ENCODE measurements at places on chromosomes 2 and 18. TPM values are rescaled to one million over a fixed set of nuclear protein-coding genes. Genes with fewer than 3 reads are reported as not detected.
A peak's percentile ranks its signal among the peaks of the same experiment; 100 is the strongest.

DNA sequence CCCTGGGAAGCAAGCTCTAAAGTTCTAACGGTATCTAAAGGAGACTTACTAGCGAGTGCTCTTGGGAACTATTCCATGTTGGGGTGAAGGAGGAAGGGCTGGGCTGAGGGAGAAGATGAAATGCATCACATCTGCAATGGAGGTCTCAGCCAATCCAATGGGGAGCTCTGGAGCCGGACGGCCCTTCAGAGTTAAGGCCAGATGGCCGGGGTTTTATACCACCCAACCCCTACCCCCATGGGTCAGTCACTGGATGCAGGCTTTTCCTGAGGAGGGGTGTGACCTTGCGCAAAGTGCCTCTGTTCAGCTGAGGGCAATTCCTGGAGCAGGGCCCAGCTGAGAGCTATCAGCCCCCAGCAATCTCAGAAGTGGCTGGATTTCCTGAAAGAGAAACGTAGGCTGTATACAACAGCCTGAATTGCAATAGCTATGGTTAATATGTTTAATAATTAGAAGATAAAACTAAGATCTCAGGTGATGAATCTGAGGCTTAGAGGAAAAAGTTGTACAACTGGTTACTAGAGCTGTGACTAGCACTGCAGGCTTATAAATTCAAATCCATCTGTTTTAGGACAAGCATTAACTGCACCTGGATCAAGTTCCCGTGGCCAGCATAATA lies 21.6 kb downstream of the EIPR1 start:
- H3K27me3 ChIP-seq = no peaks in the 10 kb centered on the region
- DNase-seq = no peak
- peaks cover 26% of the 10 kb centered on the region for H3K36me3 ChIP-seq
- peak overlapping the region; percentile 68 for H3K27ac ChIP-seq
- H3K4me3 ChIP-seq = no peak overlapping the region
- peaks cover 17% of the 10 kb centered on the region for H3K4me1 ChIP-seq

- H3K36me3 ChIP-seq = 0 out of 2 replicates have a peak, but pooled peaks cover 7% of the 10 kb centered on the region
- DNase-seq = no peak
- peaks cover 11% of the 10 kb centered on the region for H3K4me1 ChIP-seq
Measured at GRCh38 chr2:150228936-150229335, 258.5 kb downstream of the RND3 start.

- H3K4me3 ChIP-seq = no peak overlapping the region
- H3K36me3 ChIP-seq = peaks cover 26% of the 10 kb centered on the region
- DNase-seq = no peak
- peaks cover 15% of the 10 kb centered on the region for H3K4me1 ChIP-seq
- no peaks in the 10 kb centered on the region for H3K27me3 ChIP-seq
- H3K27ac ChIP-seq = peak overlapping the region; percentile 37
Measured at GRCh38 chr2:43279317-43279840, 53.0 kb upstream of the ZFP36L2 start.

DNA sequence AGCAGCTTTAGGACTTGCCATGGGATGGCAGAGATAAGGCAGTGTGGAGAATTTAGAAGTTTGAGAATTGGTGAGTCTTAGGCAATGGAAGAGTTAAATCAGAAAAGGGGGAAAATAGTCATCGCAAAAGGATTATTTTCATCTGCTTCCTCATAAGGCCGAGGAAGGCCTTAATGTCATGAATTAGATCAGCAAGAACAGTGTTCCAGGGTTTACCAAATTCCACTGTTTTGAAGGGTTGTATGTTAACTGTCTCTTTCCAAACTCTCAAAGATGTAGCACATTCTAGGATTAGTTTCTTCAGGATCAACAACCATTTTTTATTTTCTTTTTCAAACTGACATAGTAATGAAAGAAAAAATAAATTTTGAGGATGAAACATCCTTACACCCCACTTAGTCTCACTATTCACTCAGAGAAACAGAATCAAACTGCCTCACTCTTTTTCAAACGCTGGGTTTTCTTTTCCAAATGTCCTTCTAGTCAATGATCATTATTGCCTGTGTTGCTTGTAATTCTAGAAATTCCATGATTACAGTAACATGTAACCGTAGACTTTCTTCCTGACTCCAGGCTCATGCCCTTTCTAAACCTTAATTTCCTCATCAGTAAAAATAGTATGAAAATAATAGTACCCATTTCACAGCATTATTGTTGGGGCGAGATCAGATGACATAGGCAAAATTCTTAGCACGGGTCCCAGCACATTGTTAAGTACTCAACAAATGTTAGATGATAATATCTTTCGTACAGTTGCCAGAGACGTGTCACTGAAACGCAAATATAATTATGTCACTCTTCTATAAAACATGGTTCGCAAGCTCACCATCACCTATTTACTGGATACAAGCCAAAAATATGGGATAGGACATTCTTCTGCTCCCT lies 23.6 kb downstream of the ZEB2 start:
- no peak overlapping the region for H3K4me3 ChIP-seq
- H3K36me3 ChIP-seq = no peaks in the 10 kb centered on the region
- H3K4me1 ChIP-seq = peaks cover 18% of the 10 kb centered on the region

HSPD1 gene
- total RNA-seq = 1,024 TPM

POTEJ gene
- total RNA-seq = not detected

ALPI gene
- not detected for total RNA-seq

PKP4 gene
- 69.3 TPM for total RNA-seq

All from WTC11 (cell line).